ENCODE measurements at places on chromosomes 2 and 18. TPM values are rescaled to one million over a fixed set of nuclear protein-coding genes. Genes with fewer than 3 reads are reported as not detected.

ITGB1BP1 gene
- 52.7 TPM for total RNA-seq

SERPINB4 gene
- not detected for total RNA-seq

SIGLEC15 gene
- total RNA-seq: not detected

- no peak for DNase-seq
These were observed 84.3 kb downstream of the FEZ2 start for GRCh38 chr2:36513661-36514060.
